Fibroblast of the conjunctiva (primary cell): ENCODE measurements at places on chromosomes 13 and 19.

DNA sequence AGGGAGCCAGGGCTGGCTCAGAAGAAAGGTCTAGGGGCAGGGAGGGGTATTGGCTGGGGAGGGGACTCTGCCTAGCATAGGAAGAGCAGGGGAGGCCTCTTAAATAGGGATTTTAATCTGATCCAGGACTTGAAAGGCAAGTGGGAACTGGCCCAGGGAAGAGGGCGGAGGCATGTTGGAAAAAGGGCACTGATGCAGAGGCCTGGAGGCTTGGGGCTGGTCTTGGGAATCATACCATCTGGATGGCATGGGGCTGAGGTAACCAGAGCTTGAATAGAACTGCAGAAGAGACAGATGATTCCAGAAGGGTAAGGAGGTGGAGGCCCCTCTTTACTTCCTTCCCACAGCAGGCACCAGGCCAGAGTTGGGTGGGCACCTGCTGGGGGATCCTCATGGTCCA is 29.1 kb downstream of the CERS4 start:
- no peak for DNase-seq

GRCh38 chr13:112483299-112483698 is 104.7 kb downstream of the TUBGCP3 start:
- no peak for DNase-seq

DNA sequence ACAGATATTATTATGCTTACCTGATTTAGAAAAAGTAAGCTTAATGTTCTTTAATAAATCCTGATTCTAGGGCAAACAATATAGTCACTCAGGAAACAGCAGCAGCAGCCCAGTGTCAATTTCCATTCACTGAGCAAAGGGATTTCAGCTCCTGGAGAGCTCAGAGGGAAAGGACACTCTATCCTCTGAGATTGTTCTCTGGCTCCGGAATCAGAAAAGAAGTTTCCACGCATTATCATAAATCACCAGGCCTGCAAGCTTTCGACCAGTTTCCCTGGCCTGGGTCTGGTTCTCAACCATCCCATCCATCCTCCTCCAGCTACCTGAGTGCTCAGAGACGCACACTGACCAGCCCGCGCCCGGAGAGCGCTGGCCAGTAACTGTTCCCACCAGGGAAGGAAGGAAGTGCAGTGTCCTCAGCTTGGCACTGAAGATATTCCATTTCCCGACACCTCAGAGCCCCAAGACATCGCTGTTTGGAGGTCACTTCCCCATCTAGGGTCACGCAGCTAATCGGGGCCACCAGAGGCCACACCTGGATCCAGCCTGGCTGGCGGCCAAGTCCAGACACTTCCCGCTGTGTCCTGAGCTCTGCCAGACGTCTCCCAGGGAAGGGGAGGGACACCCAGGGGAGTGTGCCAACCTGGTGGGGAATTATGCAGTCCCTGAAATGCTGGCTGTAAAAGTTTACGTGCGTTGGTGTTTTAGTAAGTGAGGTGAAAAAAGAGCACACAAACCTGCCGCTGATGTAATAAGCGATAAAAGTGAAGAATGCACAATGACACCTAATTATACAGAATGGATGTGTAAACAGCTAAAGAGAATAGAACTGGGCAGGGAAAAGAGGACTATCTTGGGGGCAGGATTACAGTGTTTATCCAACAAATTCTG is 29.1 kb downstream of the EPS15L1 start:
- no peak for DNase-seq

- DNase-seq, result no peak
Measured at GRCh38 chr13:29270271-29270985, 325.1 kb downstream of the SLC7A1 start.
